Heart right ventricle (tissue), 16 donors: ENCODE measurements at places on chromosomes 6 and 20. TPM values are rescaled to one million over a fixed set of nuclear protein-coding genes. Genes with fewer than 3 reads are reported as not detected.
A peak's percentile ranks its signal among the peaks of the same experiment; 100 is the strongest.

DNA sequence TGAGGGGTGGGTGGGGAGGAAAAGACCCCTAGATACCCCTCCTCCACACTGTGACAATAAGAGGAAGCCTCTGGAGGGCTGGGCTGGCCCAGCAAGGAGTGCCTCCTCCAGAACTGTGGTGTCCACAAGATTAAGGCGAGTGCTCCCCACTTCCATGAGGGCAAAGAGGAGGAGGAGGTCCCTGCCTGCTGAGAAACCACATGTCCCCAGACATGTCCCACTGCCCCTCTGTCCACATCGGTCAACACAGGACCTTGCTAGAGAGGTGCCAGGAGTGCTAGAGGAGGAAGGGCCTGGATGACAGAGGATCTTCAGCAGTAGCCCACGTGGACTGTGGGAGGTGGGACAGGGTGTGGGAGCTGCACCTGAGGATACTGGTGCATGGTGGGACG lies 3.1 kb downstream of the RAET1G start:
- no peaks in the 10 kb centered on the region for H3K27me3 ChIP-seq
- H3K4me3 ChIP-seq = no peak overlapping the region
- H3K36me3 ChIP-seq = no peaks in the 10 kb centered on the region
- H3K4me1 ChIP-seq = peaks cover 16% of the 10 kb centered on the region
- no peak overlapping the region for H3K27ac ChIP-seq

DNA sequence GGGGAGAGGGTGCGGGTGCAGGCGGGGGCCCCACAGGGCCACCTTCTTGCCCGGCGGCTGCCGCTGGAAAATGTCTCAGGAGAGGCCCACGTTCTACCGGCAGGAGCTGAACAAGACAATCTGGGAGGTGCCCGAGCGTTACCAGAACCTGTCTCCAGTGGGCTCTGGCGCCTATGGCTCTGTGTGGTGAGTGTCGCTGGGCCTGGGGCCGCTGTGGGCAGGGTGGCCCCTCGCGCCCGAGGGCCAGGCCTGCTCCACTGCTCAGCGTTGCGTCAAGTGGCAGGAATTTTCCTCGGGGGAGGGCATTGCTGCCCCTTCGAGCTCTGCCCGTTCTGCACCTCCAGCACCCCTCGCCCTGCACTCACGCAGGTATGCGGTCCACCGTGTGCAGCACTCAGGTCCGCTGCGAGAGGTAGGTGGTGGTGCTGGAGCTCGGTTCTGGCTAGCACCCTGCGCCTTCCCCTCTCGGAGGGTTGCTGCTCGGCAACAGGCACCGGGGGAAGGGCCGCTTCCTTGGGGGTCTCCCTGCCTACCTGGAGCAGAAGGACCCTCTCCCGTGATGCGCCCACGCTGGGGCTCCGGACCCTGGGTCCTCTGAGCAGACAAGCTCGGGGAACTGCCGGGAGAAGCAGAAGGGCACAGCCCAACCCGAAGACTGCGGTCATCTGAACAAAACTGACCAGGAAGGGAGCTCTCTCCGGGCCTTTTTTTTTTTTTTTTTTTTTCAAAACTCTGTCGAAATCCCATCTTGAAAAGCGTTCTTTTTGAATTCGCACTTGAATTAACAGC lies 674 bp downstream of the MAPK14 start:
- DNase-seq = peak; percentile 27
- peaks cover 5% of the 10 kb centered on the region for H3K4me1 ChIP-seq
- peak overlapping the region; percentile 95 for H3K27ac ChIP-seq
- H3K27me3 ChIP-seq = no peaks in the 10 kb centered on the region

DNA sequence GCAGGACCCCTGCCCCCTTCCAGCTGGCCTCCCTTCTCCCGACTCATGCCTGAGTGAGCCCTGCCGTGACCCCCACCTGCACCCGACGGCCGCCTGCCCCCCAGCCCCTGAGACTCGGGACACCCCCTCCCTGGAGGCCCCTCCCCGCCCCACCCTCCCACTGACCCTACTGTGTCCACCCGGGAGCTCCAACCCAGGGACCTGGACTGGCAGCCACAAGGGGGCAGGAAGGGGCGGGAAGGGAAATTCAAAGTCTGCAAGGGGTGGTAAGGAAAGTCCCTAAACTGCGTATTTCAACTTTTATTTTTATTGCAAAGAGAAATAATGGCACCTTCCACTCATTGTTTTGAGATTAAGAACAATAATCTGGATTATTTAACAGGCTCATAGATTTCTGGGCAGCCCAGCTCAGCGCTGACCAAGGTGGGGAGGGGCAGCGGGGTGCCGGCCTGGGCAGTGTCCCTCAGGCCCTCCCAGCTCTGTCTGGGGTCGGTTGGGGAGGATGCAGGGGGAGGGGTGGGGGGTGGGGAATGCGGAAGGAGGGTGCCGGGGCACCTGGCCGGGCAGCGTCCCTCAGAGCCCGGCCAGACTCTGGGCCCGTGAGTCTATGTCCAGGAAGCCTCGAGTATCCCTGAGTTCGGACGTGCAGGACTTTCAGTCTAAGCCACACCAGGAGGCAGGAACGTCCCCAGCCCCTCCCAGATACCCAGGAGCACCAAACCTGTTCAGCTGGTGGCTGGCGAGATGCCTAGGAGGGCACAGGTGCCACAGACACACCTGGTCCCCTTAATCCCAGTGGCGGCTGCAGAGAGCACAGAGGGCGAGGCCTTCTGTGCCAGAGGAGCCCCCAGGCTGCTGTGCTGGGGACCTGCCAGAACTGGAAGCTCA lies 1.3 kb upstream of the PTK6 start:
- H3K36me3 ChIP-seq = no peaks in the 10 kb centered on the region
- H3K27ac ChIP-seq = peak overlapping the region; percentile 34
- H3K27me3 ChIP-seq = peaks cover 17% of the 10 kb centered on the region
- peak overlapping the region; percentile 19 for H3K4me3 ChIP-seq
- no peak for DNase-seq
- H3K4me1 ChIP-seq = peaks cover 9% of the 10 kb centered on the region

- H3K27ac ChIP-seq = no peak overlapping the region
- H3K36me3 ChIP-seq = no peaks in the 10 kb centered on the region
Measured at GRCh38 chr6:107532706-107533105, 42.8 kb downstream of the SOBP start.

The ADGRG6 gene
- 3.1 TPM for total RNA-seq

The CD93 gene
- 35.0 TPM for total RNA-seq

The TFEB gene
- 39.2 TPM for total RNA-seq
